ENCODE measurements at places on chromosomes 16 and 17. TPM values are rescaled to one million over a fixed set of nuclear protein-coding genes. Genes with fewer than 3 reads are reported as not detected.

ZNF830 gene
- 7.7 TPM for total RNA-seq

C17orf50 gene
- not detected for total RNA-seq

GRCh38 chr17:58398574-58399266, 18.6 kb downstream of the RNF43 start:
- ATAC-seq = no peak

DNA sequence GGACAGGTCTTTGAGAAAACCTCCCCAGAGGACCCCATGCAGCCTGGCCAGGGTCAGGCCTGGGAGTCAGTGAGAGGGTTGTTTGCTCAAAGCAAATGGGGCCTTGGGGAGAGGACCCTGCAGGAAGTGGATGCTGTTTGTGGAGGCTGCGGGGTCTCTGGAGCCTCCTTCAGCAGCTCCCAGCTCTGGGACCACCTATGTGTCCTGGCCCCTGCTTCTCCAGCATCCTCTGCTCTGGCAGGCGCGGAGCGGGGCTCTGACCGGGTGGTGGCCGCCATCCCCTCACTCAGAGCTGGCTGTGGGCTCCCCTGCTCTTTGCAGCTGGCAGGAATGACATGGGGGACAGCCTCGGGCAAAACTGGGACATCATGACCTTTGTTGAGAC, 29.8 kb upstream of the CIBAR2 start:
- no peak for ATAC-seq

NXN gene
- total RNA-seq = 30.8 TPM

- no peak for ATAC-seq
Observed at GRCh38 chr17:13862346-13862745, 207.0 kb upstream of the COX10 start.

GRCh38 chr16:48284772-48285409, 37.6 kb upstream of the ABCC11 start:
- ATAC-seq = no peak

DNA sequence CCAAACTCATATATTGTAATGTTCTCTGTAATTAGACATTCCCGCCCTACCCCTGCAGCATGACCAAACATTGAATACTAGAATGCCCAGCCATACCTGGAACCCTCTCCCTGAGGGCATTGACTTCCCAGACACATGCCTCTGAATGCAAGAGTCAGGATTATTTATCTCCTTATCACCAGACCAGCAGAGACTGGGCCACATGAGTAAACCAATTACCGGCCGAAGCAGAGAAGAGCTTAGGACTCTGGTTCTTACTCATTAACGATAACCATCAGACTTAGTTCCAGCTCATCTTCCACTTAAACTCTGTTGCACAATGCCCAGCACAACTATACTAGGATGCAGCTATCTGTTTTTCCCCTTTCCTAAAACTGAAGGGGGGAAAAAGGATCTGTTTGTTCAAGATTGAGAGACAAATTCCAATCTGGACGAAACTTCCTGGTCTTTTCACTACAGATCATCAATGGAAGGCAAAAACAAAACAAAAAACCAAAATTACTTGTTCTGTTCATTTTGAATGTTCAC, 88.2 kb upstream of the CORO6 start:
- peak; percentile 31 for ATAC-seq

DNA sequence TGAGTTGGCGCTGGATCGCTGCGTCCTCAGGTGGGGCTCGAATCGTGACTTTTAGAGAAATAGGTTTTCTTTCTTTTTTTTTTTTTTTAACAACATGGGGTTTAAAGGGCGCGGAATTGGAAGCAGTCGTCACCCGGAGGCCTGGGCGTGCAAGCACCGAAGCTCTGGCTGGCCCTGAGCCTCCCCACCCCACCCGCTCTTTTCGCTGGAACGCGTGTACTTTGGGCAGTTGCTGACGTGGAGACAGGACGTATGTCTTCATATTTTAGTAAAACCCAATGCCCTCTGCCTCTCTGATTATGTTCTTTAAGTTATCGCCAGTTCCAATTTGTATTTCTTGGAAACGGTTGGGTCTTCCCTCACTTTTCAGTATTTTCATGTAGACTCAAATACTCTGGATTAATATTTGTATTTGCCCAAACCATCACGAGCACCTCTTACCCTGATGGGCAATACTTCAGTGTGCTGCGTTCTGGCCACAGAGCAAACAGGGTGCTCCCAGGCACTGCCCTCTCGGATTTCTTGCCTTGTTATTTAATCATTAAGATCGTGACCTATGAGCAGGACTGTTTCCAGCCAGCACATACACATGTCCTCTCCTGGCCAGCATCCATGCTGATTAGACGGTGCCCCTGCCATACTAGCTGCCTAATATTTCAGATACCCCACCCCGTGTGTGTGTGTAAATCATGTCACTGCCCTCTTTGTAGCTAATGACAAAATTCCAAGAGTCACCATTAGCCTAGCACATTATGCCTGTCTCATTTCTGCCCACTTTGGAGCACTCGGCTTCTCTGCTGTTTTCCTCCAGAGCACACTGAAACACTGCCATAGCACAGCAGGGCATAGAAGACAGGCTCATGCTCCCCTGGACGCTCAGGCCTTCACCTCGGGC, 805 bp upstream of the C16orf95 start:
- peak; percentile 64 for ATAC-seq

C17orf67 gene
- total RNA-seq = 0.52 TPM

CASKIN2 gene
- 13.9 TPM for total RNA-seq

- no peak for ATAC-seq
Observed at GRCh38 chr16:1260101-1260680, 4.3 kb downstream of the TPSD1 start.

RDM1 gene
- 1.1 TPM for total RNA-seq

GRCh38 chr17:2551493-2551892, 39.8 kb upstream of the METTL16 start:
- no peak for ATAC-seq

- ATAC-seq = no peak
Observed at GRCh38 chr17:81397314-81398175, 2.3 kb downstream of the BAHCC1 start.

DNA sequence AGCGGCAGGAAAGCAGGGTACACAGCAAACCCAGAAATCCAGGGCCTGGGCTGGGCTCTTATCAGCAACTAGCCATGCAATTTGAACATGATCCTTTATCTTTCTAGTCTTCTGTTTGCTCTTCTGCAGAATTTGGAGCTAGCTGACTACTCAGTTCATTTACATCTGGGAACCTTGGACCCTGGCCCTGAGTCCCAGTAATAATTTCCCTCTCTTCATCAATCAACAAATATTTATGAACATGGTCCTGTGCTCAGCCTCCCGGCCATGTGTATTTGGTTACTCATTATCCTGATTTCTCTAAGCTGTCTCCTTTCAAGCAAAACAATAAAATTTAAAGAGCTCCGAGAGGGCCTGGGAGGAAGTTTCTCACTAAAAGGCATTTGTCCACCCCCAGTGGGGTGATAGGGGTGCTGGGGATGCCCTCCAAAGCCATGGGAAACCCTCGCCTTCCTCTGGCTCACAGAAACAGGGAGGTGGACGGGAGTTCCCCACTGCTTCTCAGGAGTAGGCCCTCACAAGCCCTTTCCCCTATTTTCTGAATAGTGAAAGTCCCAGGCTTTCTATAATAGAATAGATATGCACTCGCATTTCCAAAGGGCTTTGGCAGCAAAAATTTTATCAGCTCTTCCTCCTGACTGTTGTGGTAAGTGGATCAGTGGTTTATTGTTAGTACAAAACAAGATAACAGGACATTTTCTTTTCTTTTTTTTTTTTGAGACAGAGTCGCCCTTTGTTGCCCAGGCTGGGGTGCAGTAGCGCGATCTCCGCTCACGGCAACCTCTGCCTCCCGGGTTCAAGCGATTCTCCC, 6.9 kb upstream of the WDR59 start:
- no peak for ATAC-seq

KRTAP4-5 gene
- not detected for total RNA-seq

GRCh38 chr17:11742886-11743285, 144.6 kb downstream of the DNAH9 start:
- ATAC-seq = no peak

OSBPL7 gene
- 1.8 TPM for total RNA-seq
